Right ventricle myocardium inferior (tissue), 1 donor: ENCODE measurements at places on chromosomes 5 and 9. TPM values are rescaled to one million over a fixed set of nuclear protein-coding genes. Genes with fewer than 3 reads are reported as not detected.

The GPX8 gene
- total RNA-seq: 7.4 TPM

The BRINP1 gene
- total RNA-seq: 0.35 TPM

The ZFP62 gene
- 14.7 TPM for total RNA-seq

The PDGFRB gene
- 57.2 TPM for total RNA-seq

The TAF1L gene
- not detected for total RNA-seq

The LHFPL2 gene
- 6.0 TPM for total RNA-seq

The CATSPER3 gene
- 1.1 TPM for total RNA-seq

The CCNJL gene
- total RNA-seq: 10.2 TPM

The C5orf58 gene
- total RNA-seq: not detected

The AGXT2 gene
- total RNA-seq: not detected

The EXOSC3 gene
- 17.0 TPM for total RNA-seq

The FOXI1 gene
- total RNA-seq: not detected

The ENTPD8 gene
- not detected for total RNA-seq

The GRM6 gene
- not detected for total RNA-seq

GRCh38 chr5:10669983-10670382, 91.1 kb downstream of the DAP start:
- DNase-seq: no peak

DNA sequence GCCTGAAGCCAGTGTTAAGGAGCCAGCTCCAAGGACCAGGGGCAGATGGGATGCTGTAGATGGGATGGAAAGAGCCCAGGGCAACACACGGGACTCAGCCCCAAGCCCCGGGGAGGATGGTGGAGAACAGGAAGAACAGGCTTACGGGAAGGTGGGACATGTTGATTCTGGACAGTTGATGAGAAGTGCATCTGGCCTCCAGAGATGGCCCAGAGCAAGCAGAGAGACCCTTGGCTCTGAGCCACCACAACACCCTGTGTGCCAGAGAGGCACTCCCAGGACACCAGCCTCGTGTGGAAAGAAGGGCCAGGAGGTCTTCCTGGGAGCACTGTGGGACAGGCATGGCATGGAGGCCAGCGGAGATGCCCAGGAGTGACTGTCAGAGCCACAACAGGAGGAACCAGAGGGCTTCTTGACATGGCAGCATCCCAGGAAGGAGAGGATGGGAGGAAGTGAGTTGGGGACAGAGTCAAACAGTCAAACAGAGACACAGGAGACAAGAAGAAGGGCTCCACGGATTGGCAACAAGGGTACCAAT, 156.3 kb upstream of the MVB12B start:
- DNase-seq: no peak

- no peak for DNase-seq
These were observed 414.9 kb downstream of the CYLC2 start for GRCh38 chr9:103410059-103410458.

DNA sequence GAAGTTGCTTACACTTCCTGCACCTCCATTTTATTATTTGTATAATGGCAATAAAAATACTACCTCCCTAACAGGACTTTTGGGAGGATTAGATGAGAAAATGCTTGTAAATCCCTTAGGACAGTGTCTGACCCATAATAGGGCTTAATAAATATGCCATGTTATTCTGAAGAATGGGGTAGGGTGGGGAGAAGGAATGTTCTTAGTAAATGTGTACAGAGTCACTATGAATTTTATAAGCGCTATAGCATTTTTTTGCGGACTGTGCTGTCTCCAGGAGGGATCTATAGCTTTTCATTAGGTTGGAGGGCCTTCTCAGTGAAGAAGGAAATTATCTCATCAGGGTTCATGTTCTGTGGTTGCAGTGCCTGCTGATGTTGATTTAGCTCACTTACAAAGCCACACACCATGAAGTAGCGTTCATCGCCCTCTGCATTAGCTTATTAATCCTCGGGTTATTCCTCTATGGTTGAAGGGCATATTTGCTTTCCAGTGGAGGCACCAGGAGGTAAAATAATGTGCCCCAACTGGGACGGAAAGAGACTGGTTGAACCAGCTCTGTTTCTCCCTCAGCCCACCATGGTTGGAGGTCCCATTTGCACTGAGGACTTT, 497.1 kb downstream of the ARHGEF28 start:
- no peak for DNase-seq

- no peak for DNase-seq
These were observed 565.7 kb upstream of the FTMT start for GRCh38 chr5:121285801-121286521.

DNA sequence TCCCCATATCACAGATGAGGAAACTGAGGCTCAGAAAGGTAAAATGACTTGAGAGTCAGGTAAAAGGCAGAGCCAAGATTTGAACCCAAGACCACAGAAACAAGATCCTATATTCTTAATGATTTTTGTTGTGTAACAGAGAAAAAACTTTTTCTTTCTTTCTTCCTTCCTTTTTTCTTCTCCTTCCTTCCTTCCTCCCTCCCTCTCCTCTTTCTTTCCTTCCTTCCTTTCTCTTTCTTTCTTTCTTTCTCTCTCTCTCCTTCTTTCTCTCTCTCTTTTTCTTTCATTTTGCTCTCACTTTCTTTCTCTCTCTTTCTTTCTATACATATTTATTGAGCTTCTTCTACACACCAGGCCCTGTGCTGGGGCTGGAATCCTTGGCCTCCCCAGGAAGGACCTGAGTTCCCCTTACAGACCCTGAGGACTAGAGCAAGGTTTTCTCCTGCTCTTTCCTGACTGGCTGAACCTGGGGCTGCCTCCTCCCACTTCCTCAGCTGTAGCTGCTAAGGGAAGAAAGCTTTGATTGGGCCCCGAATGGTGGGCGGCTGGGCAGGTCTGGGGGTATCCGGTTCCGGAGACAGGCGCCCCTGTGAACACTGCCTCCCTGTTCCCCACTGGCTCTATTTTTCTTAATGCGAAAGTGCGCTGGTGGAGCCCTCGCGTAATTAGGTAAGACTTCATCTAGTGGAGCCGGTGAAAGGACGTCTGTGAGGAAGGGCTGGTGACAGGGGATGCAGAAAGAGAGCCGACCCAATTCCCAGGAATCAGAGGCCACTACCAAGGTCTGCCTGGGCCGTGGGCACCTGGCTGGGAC, 27.4 kb upstream of the KIF12 start:
- no peak for DNase-seq

DNA sequence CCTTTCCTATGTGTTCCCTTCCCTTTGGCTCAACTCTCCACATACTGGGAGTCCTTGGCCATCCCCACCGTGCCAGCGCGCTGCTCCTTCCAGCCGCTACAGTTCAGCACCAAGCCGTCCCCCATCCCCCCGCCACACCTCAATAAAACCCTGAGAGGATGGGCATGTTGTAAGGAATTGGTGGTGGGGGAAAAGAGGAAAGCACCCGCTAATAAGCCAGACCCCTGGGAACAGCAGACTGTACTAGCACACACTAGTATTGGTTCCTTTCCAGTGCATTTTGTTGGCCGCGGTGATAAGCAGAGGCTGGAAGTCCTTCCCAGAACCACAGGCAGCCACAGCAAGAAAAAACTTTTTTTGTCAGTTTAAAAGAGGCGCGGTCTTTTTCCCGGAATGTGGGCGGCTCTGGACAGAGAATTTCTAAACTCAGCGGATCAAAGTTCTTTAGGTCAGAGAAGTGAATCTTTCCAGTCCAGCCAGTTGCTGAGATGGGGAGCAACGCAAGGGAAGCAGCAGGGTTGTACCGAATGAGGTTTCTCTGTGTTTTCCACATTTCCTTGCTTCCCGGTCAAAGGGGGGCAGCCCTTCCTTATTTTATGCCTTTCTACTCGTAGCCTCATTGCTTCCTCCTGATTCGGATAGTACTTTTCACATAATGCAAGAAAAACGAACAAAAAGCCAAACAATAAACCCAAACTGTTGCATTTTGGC, 2.1 kb downstream of the CHSY3 start:
- DNase-seq: no peak

GRCh38 chr5:158560170-158560569, 539.5 kb downstream of the EBF1 start:
- DNase-seq: no peak

- no peak for DNase-seq
These were observed 509.3 kb upstream of the CTNND2 start for GRCh38 chr5:12413585-12413984.

DNA sequence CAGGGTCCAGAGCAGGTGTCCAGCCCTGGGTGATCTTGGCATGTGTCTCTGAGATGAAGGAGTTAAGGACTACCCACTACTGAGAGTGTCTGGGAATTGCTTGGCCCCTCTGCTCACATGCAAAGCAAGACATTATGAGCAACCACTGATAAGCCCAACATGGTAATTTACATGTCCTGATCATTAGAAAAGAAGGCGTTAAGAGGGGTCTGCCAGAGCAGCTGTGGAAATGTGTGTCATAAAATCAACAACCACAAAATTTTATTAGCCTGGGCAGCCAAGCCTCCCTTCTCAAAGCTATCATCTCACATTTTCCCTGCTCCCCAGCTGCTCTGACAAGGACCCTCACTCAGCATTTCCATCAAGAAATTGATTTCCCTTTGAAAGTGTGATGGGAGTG, 351.0 kb downstream of the SPOCK1 start:
- DNase-seq: no peak

GRCh38 chr5:68027519-68027918, 188.0 kb upstream of the PIK3R1 start:
- no peak for DNase-seq

DNA sequence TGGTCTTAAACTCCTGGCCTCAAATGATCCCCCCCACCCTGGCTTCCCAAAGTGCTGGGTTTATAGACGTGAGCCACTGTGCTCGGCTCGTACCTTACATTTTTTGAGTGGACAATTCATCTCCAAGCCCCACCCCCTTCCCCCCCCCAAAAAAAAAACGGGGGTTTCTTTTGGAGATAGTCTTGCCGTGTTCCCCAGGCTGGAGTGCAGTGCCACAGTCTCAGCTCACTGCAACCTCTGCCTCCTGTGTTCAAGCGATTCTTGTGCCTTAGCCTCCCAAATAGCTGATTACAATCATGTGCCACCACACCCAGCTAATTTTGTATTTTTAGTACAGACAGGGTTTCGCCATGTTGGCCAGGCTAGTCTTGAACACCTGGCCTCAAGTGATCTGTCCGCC, 31.3 kb downstream of the ANKHD1 start:
- no peak for DNase-seq

- no peak for DNase-seq
These were observed 116.4 kb downstream of the TTLL11 start for GRCh38 chr9:121976751-121977150.

DNA sequence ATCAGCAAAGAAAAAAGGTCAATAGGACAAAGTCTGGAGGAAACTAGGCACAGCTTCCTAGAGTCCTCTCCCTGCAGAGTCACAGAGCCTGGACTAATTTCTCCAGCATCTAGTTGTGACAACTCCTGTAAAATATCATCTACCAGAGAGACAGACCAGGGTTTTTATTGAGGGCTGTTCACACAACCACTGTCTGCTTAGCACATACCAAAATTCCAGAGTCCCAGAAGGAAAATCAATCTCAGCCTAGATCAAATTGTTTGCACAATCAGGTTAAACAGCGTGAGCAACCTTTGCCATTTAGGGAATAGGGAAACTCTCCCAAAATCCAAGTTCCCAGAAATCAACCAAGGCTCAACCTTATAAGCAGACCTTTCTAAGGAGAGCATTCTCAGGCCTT, 190.3 kb downstream of the SYK start:
- DNase-seq: no peak

GRCh38 chr9:85013703-85014102, 344.2 kb downstream of the NTRK2 start:
- DNase-seq: no peak

DNA sequence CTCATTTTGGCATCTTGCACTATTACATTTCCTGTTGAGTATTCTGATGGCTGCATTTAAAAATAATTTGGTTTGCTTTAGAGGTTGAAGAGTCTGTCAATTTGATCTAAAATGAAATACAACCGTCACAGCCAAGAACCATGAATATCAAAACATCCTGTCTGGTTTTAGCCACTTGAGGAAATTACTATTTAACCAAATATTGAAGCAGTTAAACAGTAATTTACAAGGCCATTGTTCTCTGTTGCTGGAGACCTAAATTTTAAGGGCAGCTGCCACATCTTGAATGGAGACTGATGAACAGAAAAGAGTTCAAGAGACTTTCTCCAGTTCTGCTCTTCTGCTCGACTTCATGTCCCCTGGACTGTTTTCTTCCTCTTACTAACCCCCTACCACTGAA, 549.4 kb downstream of the LRRC70 start:
- DNase-seq: no peak

- no peak for DNase-seq
These were observed 349.6 kb upstream of the SLC30A5 start for GRCh38 chr5:68744206-68744605.

- no peak for DNase-seq
These were observed 167.4 kb downstream of the ELAVL2 start for GRCh38 chr9:23658376-23659258.

GRCh38 chr5:18630458-18631045, 996.3 kb downstream of the TAF11L14 start:
- no peak for DNase-seq

DNA sequence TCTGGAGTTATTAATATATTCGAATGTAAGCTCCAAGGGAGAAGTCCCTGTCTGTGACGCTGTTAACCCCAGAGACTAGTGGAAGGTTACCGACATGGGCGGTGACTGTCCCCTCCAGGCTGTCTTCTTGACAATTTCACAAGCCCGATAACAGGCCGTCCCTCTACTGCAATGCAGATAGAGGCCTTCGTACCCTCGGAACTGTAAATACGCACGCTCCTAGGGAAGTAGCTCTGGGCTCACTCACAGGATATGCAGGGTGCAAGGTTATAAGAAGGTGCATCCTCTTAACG, 680 bp upstream of the RFK start:
- DNase-seq: peak; percentile 67

DNA sequence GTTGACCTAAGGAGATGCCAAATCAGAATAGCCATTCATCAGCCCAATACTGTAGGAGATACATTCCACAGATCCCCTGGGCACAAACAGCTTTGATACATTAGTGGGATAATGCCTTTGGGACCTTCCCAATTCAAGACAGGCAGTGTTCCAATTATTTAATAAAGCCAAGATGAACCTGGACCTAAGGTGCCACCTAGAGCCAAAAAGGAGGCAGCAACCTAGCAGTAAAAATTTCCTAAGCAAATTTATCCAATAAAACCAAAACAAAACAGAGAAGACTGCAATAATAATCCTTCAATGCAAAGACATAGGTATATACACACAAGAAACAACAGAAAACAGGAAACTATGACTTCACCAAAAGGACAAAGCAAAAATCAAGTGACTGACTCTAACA, 253.0 kb downstream of the HINT1 start:
- DNase-seq: no peak

- no peak for DNase-seq
These were observed 138.5 kb downstream of the SLC24A2 start for GRCh38 chr9:19650312-19650711.

DNA sequence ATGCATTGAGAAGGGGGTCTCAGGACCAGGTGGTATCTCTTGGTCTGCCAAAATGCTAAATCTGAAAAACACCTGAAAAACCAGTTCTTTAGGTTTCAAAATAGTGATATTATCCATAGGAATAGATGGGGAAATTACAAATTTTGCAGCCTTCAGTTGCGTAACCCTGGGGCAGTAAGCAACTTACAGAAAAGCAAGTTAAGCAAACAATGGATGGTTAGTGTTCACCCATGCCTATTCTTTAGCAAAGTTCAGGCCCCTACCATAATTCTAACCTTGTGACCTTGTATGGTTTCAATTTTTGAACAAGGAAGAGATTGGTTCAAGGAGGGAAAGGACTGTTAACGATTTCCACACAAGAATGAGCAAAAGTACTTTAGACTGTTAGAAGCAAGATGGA, 24.5 kb downstream of the GLRX start:
- no peak for DNase-seq
